ENCODE measurements at places on chromosomes 16 and 17.

- no peak overlapping the region for H3K27ac ChIP-seq
- H3K4me3 ChIP-seq: no peak overlapping the region
- H3K4me1 ChIP-seq: no peaks in the 10 kb centered on the region
Measured at GRCh38 chr16:29770250-29770929, 7.7 kb upstream of the ZG16 start.

DNA sequence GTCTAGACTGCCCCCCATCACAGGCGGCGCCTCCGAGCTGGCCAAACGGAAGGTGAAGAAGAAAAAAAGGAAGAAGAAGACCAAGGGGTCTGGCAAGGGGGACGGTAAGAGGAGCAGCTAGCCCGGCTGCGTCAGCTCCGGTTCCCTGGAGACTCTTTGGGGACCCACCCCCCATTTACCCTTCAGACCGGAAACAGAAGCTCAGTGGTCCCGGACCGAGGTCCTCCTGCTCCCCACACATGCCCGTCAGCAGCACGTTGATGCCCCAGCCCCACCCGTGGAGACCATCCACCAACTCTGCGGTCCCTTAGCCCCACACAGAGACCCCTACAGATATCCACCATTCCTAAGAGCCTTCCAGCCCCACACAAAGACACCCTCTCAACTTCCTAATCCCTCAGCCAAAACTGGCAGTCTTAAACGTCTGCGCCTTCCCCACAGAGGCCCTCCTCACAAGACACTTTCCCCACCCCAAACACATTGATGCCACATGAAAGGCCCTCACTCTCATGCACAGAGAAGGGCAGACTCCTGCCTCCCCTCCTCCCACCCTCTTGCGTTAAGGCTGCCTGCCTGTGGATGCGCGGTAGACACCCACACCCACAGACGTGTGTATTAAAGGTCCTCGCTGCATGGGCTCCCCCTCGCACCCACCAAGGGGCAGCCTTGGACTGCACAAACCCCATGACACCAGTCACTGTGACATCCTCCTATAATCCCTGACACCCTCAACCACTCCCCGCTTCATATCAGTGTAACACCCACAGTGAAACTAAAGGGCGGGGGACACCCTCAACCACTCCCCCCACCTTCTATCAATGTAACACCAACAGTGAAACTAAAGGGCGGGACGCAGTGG lies 58.2 kb upstream of the RPH3AL start:
- H3K36me3 ChIP-seq: peaks cover 4% of the 10 kb centered on the region
- peak overlapping the region; percentile 96 for H3K27ac ChIP-seq
- H3K4me3 ChIP-seq: peak overlapping the region; percentile 95
- no peaks in the 10 kb centered on the region for H3K27me3 ChIP-seq
- peaks cover 31% of the 10 kb centered on the region for H3K4me1 ChIP-seq

DNA sequence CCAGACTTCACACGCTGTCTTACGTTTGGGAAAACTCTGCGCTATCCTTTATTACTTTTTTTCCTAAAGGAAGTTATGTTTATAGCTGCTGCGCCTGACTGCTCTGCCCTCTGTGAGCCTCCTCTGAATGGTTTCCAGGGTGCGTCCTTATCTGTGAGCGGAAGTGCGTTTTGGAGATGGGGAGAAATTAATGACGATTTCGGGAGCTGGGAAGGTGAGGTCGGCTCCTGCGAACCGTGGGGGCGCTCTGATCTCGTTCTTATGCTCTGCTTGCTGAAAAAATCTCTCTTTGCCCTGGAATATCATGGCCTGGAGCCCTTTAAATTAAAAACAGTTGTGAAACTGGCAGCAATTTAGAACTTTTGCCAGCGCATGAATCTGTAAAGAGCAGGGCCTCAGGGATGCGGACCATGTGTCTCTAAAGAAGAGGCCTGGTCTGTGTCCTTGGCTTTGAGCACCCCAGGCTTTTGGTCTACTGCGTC lies 135.7 kb upstream of the ZFHX3 start:
- H3K27me3 ChIP-seq: no peaks in the 10 kb centered on the region
- no peak for DNase-seq
- H3K27ac ChIP-seq: no peak overlapping the region
- H3K36me3 ChIP-seq: no peaks in the 10 kb centered on the region

- DNase-seq: no peak
- no peak overlapping the region for H3K4me3 ChIP-seq
- no peaks in the 10 kb centered on the region for H3K27me3 ChIP-seq
- H3K27ac ChIP-seq: no peak overlapping the region
Measured at GRCh38 chr17:68585643-68586042, 15.5 kb downstream of the FAM20A start.

GRCh38 chr16:62586128-62586862 lies 550.1 kb upstream of the CDH8 start:
- no peak for DNase-seq
- H3K36me3 ChIP-seq: no peaks in the 10 kb centered on the region

GRCh38 chr17:22202702-22203101 lies 510.4 kb downstream of the KCNJ18 start:
- no peaks in the 10 kb centered on the region for H3K27me3 ChIP-seq
- no peak overlapping the region for H3K27ac ChIP-seq
- no peaks in the 10 kb centered on the region for H3K4me1 ChIP-seq
- no peaks in the 10 kb centered on the region for H3K36me3 ChIP-seq

GRCh38 chr17:68196394-68197090 lies 51.3 kb upstream of the AMZ2 start:
- no peak overlapping the region for H3K27ac ChIP-seq
- H3K27me3 ChIP-seq: peaks cover 67% of the 10 kb centered on the region
- peak overlapping the region; percentile 41 for H3K4me3 ChIP-seq
- no peak for DNase-seq

DNA sequence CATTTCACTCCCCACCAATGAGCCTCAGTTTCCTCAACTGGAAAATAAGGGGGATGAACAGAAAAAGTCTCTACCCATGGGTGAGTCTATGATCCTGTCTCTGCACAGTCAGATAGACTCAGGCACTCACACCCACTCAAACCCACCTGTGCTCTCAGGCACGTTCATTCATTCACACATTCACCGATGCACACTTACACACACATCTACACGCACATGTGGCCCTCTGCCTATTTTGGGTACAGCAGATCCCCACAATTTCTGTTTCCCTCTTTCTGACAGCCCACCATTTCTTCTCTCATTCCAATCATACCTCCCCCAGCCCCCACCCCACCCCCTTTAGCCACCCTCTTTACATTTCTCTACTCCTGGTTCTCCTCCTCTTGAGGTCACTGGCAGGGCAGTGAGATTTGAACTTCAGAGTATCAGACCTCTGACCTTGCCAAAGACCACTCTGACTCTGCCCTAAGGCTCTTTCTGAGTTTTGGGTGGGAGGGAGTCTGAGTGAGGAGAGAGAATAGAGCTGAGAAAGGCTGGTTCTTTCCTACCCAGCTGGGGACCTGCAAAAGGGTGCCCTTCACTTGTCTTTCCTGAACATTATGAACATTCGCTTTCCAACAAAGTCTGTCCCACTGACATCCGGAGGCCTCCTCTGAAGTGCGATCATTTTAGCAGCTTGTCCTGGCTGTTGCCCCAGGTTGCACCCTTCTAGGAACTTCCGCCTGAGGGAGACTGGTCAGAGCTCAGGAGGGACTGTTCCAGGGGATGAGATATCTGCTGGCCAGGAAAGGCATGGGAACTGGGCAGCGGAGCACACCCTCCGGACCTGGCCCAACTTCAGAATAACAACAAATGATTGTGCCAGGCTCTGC lies 10.1 kb upstream of the COL1A1 start:
- no peaks in the 10 kb centered on the region for H3K27me3 ChIP-seq
- no peak for DNase-seq
- peaks cover 21% of the 10 kb centered on the region for H3K4me1 ChIP-seq
- no peaks in the 10 kb centered on the region for H3K36me3 ChIP-seq

GRCh38 chr16:50685462-50686063 lies 4.5 kb upstream of the SNX20 start:
- H3K27ac ChIP-seq: peak overlapping the region; percentile 36
- peaks cover 2% of the 10 kb centered on the region for H3K27me3 ChIP-seq
- peak; percentile 61 for DNase-seq
- no peak overlapping the region for H3K4me3 ChIP-seq
- H3K4me1 ChIP-seq: peaks cover 48% of the 10 kb centered on the region
- no peaks in the 10 kb centered on the region for H3K36me3 ChIP-seq

- H3K27me3 ChIP-seq: no peaks in the 10 kb centered on the region
- H3K4me1 ChIP-seq: peaks cover 23% of the 10 kb centered on the region
- peak overlapping the region; percentile 80 for H3K4me3 ChIP-seq
- peak overlapping the region; percentile 43 for H3K27ac ChIP-seq
Measured at GRCh38 chr16:1773703-1774447, 941 bp upstream of the MRPS34 start.

GRCh38 chr17:34371405-34372100 lies 8.5 kb upstream of the CCL1 start:
- no peak overlapping the region for H3K4me3 ChIP-seq
- H3K27me3 ChIP-seq: no peaks in the 10 kb centered on the region
- no peak overlapping the region for H3K27ac ChIP-seq

- no peak for DNase-seq
- no peaks in the 10 kb centered on the region for H3K36me3 ChIP-seq
- no peaks in the 10 kb centered on the region for H3K4me1 ChIP-seq
- H3K27ac ChIP-seq: peak overlapping the region; percentile 53
Measured at GRCh38 chr17:4908711-4909496, 6.0 kb upstream of the CHRNE start.

- H3K4me1 ChIP-seq: no peaks in the 10 kb centered on the region
- peak overlapping the region; percentile 5 for H3K27ac ChIP-seq
- H3K27me3 ChIP-seq: no peaks in the 10 kb centered on the region
- no peak for DNase-seq
Measured at GRCh38 chr17:76004750-76005262, 4.2 kb downstream of the CDK3 start.

GRCh38 chr16:90057738-90058173 lies 19.4 kb downstream of the PRDM7 start:
- no peak for DNase-seq
- no peaks in the 10 kb centered on the region for H3K4me1 ChIP-seq
- no peak overlapping the region for H3K4me3 ChIP-seq
- no peak overlapping the region for H3K27ac ChIP-seq
- H3K36me3 ChIP-seq: no peaks in the 10 kb centered on the region

DNA sequence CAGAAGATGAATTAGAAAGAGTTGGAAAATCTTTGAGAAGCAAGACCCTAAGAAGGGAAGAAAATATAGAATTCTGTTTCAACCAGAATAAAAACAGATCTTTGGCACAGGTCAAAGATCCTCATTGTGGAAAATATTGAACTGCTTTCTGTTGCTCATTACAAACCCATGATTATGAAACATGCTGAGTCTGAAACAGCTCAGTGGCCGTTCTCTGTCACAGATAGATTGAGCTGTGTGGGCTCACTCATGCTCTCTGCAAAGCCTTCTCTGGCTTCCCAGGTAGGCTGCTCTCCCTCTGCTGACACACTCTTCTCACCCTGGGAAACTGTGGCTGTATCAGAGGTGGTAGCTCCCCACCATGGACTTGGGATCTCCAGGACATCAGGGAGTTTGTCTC lies 3.4 kb upstream of the KRT38 start:
- no peaks in the 10 kb centered on the region for H3K27me3 ChIP-seq
- no peaks in the 10 kb centered on the region for H3K4me1 ChIP-seq
- no peak overlapping the region for H3K4me3 ChIP-seq
- DNase-seq: no peak
- no peaks in the 10 kb centered on the region for H3K36me3 ChIP-seq

DNA sequence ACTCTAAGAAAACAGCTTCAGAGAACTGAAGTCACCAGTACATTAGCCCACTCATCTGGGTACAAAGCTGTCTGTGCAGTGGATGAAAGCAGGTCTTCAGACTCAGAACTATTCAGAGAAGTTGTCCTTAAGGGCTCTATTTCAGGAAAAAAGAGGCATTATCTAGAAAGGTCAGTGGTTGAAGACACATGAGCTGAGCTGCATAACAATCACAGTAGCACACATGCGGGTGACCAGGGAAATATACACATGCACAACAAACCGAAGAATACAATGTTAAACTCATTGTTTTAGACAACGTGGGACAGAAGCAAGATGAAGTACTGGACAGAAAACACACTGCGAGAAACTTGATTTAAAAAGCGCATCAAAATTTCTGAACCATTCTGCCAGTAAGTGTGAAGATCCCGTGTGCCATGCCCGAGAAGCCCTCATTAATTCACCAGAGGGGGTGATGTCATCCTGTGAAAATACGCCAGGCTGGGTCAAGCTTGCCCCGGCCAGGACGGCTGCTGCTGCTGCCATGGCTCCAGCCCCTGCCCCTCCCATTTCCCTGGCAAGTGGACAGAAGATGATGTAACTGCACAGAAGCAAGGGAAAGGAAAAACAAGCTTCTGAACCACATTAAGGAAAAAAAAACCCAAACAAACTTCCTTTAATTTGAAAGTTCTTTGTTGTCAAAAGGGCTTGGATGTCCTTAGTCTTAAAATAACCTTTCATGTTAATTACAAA lies 10.1 kb downstream of the DYNC1LI2 start:
- no peaks in the 10 kb centered on the region for H3K27me3 ChIP-seq
- H3K4me3 ChIP-seq: no peak overlapping the region
- no peak overlapping the region for H3K27ac ChIP-seq
- peaks cover 82% of the 10 kb centered on the region for H3K36me3 ChIP-seq
- no peak for DNase-seq
- H3K4me1 ChIP-seq: no peaks in the 10 kb centered on the region

GRCh38 chr17:51398128-51398525 lies 137.8 kb downstream of the UTP18 start:
- no peak overlapping the region for H3K4me3 ChIP-seq
- no peaks in the 10 kb centered on the region for H3K27me3 ChIP-seq
- no peak overlapping the region for H3K27ac ChIP-seq

DNA sequence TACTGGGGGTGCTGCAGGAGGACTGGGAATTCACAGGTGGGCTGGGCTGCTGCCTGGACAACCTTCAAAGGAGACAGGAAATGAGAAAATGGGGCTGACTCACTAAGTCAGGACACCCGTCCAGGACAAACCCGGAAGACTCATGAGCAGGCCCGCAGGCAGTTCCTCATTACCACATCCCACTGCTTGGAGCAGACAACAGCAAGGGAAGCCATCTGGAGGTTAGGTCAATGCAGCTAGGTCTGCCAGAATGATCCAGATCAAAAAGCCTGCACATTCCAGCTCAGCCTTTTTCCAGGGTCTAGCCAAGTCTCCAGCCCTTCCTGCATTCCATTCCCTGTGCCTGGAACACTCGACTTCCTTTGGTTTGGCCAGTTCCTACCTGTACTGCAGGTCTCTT lies 536.5 kb upstream of the CDH11 start:
- DNase-seq: no peak
- no peaks in the 10 kb centered on the region for H3K27me3 ChIP-seq
- no peak overlapping the region for H3K4me3 ChIP-seq

DNA sequence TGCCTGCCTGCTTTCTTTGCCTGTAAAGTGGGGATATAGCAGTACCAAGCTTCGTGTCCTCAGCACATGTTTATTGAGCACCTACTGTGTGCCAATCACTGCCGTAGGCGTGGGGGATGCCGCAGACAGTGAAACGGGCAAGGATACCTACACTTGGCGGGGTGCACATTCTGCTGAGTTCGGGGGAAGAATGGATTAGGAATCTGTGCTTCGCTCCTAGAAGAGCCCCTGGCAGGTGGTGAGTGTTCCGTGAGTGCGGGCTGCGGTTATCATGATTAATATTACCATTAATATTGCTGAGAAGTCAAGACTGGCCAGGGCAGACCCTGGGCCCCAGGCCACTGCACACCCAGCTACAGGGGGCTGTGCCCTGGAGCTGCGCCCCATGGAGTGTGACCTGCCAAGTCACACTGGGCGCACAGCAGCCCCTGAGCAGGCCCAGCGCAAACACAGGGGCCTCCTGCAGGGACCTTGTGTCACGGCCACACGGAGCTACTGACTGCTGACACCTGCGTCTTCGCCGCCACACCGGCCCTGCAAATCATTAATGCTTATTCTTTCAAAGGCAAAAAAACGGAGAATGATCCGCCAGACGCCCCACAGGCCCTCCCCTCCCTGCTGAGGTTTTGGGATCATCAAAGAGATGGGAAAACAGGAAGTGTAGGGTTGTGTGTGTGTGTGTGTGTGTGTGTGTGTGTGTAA lies 213.4 kb upstream of the GSE1 start:
- peaks cover 3% of the 10 kb centered on the region for H3K27me3 ChIP-seq
- H3K36me3 ChIP-seq: no peaks in the 10 kb centered on the region
- no peak overlapping the region for H3K27ac ChIP-seq
- DNase-seq: no peak
- no peak overlapping the region for H3K4me3 ChIP-seq
- peaks cover 6% of the 10 kb centered on the region for H3K4me1 ChIP-seq

Measured in thymus (tissue), 14 donors.